DMS153 (cell line): ENCODE measurements at places on chromosomes 4 and X.

GRCh38 chr4:137361756-137362470 is 170.4 kb downstream of the PCDH18 start:
- no peak for DNase-seq

DNA sequence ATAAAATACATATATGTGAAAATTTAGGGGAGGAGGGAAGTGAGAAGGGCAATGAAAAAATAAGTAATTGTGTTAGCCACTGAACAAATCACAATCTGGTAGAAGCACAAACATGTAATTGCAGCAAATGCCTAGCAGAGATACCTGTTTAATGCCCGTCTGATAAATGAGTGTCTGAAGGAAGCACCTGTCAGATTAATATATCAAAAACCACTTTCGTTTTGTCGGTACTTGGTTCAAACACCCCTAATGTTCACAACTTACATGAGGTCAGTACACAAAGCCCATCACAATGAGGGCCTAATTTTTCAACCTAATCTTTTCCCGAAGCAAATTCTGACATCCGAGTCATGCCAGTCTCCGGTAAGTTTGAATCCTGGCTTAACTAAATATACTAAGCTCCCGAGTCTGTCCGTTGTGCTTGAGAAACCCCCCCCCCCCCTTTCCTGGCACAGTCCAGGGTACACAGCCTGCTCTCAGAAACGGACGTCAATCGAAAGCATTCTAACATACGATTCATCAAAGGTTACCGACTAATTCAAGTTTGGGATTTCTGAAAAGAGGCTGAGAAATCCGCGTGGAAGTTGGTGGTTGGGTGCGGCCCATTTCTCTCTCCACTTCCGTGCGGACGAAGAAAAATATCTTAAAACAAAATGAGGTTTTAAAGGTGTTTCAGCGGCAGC is 758 bp downstream of the SDAD1 start:
- DNase-seq: no peak

- no peak for DNase-seq
Measured at GRCh38 chrX:12975670-12975965, 708 bp downstream of the TMSB4X start.

- no peak for DNase-seq
Measured at GRCh38 chrX:11640089-11640488, 25.6 kb downstream of the ARHGAP6 start.

DNA sequence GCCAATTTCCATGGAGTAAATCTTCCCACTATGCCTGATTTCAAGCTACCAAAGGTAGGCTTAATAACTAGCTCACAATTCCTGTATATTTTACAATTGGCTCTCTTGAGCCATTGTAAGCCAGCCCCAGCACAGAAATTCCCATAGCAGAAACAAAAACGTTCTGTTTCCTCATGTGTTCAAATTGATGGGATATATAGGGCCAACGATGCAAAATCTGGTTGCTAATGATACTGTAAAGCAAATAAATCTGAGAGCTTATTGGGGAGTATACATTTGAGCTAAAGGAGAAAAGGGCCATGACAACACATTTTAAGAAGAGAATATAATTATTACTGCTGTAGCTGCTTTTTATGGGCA is 267.1 kb upstream of the FTHL17 start:
- DNase-seq: no peak

GRCh38 chr4:5447755-5448154 is 260.6 kb downstream of the EVC2 start:
- no peak for DNase-seq

GRCh38 chr4:77817304-77818072 is 1.7 kb downstream of the CNOT6L start:
- no peak for DNase-seq
